ENCODE measurements at places on chromosomes 1 and 21. TPM values are rescaled to one million over a fixed set of nuclear protein-coding genes. Genes with fewer than 3 reads are reported as not detected.

DNA sequence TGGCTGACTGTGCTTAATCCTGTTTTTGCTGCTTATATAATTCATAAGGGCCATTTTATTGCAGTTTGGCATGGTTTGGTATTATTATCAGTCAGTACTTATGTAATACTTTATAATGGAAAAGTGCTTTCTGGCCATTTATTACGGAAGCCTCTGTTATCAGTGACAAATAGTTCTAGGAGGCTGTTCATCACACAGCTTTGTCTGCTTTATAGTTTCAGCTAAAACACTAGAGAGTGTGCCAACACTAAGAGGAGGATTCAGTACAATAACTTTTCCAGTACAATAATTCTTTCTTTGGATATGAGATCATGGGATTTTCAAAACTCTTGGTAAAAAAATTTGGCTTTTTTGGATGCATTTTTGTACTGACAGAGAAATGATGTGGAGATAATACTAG, 102.9 kb upstream of the PTGFR start:
- no peak for DNase-seq

- DNase-seq, result no peak
Measured at GRCh38 chr1:35171579-35171978, 21.4 kb downstream of the SFPQ start.

- no peak for DNase-seq
Measured at GRCh38 chr1:185694081-185694480, 40.1 kb upstream of the HMCN1 start.

GRCh38 chr21:14313300-14313699, 69.6 kb downstream of the HSPA13 start:
- no peak for DNase-seq

GRCh38 chr1:201335174-201335870, 42.2 kb downstream of the TNNT2 start:
- DNase-seq, result no peak

GRCh38 chr1:12010746-12011570, 8.3 kb upstream of the MIIP start:
- no peak for DNase-seq

GRCh38 chr1:28579401-28579800, 12.7 kb upstream of the RAB42 start:
- no peak for DNase-seq

GRCh38 chr1:18198260-18198659, 90.7 kb downstream of the IGSF21 start:
- no peak for DNase-seq

GRCh38 chr1:46412893-46413595, 18.9 kb downstream of the FAAH start:
- DNase-seq, result peak; percentile 35

DNA sequence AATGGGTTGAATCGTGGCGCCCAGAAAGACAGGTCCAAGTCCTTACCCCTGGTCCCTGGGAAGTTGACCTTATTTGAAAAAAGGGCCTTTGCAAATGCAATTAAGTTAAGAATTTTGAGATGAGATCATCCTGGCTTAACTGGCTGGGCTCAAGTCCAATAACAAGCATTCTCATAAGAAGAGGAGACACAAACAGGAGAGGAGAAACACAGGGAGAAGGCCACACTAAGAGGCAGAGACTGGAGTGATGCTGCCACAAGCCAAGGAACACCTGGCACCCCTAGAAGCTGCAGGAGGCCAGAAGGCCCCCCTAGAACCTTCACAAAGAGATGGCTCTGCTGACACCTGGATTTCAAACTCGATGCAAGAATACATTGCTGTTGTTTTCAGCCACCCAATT, 44.6 kb downstream of the PDPN start:
- DNase-seq, result no peak

GRCh38 chr1:33130297-33130696, 49.3 kb downstream of the AZIN2 start:
- DNase-seq, result peak; percentile 98

GRCh38 chr21:33403786-33404585, 773 bp downstream of the IFNGR2 start:
- peak; percentile 64 for DNase-seq

- DNase-seq, result peak; percentile 56
Measured at GRCh38 chr1:223704921-223705878, 7.1 kb upstream of the CAPN2 start.

GRCh38 chr1:25022361-25023189, 92.5 kb upstream of the RUNX3 start:
- peak; percentile 90 for DNase-seq

DNA sequence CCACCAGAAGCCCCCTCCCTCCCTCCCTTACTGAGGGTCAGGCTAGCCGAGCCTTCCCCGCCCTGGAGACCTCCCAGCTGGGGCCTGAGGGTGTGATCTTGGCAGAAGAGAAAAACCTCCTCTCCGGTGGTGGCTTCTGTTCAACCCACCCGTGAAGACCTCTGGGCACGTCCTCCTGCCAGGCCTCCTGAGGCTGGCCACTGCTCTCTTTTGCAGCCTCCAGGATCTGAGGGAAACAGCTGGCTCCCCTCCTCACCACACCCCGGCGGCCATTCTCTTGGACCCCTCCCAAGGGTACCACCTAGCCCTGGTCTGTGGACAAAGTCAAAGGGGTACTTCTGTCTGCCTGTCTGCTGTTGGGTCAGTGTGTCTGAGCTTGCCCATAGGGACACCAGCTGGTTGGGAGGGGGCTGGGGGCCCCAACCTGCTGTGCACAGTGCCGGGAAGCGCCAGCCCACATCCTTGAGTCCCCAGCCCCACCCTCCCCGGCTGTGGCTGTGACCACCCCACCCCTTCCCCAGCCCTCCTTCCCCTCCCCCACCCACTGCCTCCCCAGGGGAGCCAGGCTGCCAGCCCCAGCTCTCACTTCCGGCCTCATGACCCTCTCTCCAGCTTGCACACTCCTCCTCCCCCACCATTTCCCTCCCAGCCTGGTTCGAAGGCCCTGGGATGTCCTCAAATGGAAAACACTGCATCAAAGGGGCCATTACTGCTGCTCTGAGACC, 48.1 kb downstream of the AHDC1 start:
- peak; percentile 84 for DNase-seq

GRCh38 chr1:67710417-67710816, 25.4 kb downstream of the GADD45A start:
- no peak for DNase-seq

DNA sequence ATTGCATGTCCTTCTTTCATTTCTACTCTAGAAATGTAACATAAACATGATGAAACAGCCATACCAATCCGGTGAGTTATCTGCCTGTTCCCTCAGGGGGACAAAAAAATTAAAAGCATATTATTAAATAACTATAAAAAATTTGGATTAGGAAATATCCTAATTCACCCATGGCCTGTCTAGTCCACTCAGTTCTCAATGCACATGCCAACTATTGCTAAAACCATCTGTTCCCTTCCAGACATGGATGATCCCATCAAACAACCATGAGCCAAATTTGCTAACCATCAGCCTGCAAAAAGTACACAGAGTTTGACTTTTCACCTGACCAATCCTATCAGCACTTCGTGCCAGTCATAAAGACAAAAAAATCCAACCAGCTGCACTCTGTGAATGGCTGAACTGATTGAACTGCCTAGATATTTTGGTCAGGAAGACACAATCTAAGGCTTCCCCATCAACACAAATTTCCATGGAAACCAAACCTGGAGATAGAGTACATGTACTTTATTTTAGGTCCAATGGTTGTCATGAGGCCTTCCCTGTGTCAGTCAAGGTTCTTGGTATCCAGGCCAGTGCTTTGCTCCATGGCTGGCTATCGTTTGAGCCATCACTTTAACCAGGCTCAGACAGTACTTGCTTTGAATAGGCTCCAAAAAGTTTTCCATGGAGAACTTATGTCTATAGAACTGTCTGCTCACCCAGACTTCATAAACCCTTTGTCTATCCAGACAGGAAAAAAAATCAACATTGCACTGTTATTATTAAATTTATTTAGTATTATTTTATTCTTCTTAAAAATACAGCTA, 570.8 kb downstream of the LTN1 start:
- DNase-seq, result peak; percentile 64

DNA sequence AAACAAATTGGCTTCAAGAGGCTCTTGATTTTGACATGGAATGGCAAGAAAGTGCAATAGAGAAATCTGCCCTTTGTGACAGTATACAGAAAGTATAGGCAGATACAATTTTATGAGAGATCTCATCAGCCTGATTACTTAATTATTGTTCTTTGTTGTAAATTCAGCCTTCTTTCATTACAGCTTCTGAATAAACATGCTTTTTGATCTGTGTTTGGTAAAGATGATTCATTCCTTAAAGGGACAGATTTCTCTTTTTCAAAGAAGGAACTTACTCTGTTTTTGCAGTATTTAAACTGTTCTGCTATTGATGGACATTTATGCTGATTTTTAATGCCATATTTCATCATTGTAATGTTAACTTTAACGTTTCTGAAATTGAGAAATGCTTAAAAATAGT, 13.7 kb upstream of the MPC2 start:
- no peak for DNase-seq

GRCh38 chr1:159015440-159015909, 5.8 kb downstream of the IFI16 start:
- DNase-seq, result peak; percentile 94

DNA sequence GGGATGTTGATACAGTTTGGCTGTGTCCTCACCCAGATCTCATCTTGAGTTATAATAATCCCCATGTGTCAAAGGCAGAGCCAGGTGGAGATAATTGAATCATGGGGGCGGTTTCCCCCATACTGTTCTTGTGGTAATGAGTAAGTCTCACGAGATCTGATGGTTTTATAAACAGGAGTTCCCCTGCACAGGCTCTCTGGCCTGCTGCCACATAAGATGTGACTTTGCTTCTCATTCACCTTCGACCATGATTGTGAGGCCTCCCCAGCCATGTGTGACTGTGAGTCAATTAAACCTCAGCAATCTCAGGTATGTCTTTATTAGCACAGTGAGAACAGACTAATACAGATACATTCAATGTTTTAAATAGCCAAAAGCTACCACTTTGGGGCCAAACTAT, 41.1 kb downstream of the SLC35F3 start:
- DNase-seq, result no peak

The UBE2U gene
- not detected for total RNA-seq

The FAM72B gene
- 0.26 TPM for total RNA-seq

The STIL gene
- 1.4 TPM for total RNA-seq

The SLAMF6 gene
- total RNA-seq, result not detected

The DCST1 gene
- not detected for total RNA-seq

Measured in myocyte (in vitro differentiated cells).